ENCODE measurements at places on chromosomes 12 and 14.

DNA sequence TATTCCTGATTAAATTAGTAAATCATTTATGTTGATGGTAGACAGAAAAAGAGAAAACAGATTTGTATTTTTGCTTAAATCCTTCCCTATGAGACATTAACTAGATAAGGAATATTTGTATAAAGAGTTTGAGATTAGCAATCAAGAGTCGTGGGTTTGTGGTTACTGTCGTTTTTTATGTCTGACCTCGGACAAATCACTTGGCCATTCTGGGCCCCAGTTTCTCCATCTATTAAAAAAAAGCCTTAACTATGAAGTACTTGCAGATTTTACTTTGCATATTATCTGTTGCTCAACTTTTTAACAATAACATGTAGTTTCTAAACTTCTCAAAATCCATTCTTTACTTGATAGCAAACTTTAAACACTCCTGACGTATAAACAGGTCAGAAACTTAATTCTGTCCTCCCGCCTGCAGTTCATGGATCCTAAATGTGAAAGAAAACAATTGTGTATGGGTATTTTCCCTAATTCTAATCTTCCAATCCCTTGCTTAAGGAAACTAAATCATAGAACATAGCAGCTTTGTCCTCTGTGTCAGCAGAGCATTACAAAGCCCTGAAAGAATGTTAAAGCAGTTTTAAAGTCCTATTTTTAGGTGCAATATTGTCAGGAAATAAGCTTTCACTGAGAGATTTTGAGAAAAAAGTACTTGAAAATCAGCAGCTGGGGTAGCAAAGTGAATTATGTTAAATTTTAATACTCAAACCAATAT, 118.2 kb downstream of the GPR135 start:
- no peak for DNase-seq

- no peak for DNase-seq
Measured at GRCh38 chr12:106049105-106049504, 89.6 kb downstream of the NUAK1 start.

GRCh38 chr14:36675581-36675980, 13.9 kb downstream of the PAX9 start:
- no peak for DNase-seq

- DNase-seq, result no peak
Measured at GRCh38 chr14:95260537-95261361, 59.0 kb downstream of the CLMN start.

DNA sequence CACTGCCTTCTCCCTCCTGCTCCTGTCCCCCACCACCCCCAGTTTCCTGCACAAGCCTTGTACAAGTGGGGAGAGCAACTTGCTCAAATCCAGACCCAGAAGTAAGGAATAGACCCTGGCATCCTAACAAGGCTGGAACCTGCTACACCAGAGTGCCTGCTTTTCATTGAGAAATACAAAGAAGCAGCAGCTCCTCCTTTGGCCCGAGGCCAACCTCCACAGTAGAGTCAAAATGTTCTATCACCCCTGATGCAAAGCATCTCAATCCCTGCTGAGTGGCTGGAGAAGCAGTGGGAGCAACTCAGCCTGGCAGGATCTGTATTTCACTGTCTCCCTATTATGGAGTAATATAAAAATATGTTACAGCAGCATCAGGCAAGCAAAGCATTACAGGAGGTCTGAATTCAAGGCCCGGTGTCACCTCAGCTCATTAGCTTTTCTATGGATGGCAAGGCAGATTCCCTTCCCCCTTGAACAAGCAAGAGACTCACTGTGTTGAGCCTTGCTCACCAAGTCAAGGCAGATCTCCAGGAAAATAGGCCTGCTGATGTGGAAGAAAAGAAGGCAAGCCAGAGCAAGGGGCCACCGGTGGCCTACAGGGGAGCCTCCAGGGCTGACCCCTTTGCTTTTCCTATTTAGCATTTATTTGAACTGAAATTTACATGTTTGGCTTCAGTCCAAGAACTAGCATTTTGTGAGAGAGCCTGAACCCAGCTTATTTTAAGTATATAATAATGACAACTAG, 186.3 kb upstream of the EGLN3 start:
- DNase-seq, result no peak

- no peak for DNase-seq
Measured at GRCh38 chr12:27924350-27925135, 48.0 kb downstream of the PTHLH start.

DNA sequence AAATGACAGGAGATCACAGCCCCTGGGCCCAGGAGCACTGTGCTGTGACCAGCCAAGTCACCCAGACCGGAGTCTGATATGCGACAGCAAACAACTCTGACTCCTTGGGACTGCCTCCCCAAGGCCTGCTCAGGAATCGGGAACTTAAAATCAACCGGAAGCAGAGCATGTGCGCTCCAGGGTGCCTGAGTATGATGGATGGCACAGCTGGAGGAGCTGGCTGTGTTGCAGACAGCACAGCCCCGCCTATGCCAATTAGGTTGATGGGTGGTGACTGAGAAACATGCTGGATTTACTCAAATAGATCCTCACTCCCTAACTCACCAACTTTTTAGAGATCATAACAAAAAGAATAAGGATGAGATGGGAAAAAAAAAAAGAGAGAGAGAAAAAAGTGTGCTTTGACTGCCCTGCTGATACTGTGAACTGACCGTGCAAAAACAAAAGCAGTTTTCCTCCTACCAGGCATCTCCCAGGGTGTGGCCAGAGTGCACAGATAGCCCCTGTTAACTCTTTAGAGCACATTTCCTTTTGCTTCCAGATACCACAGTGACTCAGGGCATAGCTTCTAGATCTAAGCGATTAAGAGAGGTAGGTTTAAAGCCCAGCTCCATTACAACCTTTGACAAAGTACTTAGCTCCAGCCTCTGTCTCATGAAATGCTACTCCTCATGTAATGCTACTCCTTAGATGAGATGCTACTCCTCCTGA, 27.4 kb upstream of the STON2 start:
- DNase-seq, result no peak

DNA sequence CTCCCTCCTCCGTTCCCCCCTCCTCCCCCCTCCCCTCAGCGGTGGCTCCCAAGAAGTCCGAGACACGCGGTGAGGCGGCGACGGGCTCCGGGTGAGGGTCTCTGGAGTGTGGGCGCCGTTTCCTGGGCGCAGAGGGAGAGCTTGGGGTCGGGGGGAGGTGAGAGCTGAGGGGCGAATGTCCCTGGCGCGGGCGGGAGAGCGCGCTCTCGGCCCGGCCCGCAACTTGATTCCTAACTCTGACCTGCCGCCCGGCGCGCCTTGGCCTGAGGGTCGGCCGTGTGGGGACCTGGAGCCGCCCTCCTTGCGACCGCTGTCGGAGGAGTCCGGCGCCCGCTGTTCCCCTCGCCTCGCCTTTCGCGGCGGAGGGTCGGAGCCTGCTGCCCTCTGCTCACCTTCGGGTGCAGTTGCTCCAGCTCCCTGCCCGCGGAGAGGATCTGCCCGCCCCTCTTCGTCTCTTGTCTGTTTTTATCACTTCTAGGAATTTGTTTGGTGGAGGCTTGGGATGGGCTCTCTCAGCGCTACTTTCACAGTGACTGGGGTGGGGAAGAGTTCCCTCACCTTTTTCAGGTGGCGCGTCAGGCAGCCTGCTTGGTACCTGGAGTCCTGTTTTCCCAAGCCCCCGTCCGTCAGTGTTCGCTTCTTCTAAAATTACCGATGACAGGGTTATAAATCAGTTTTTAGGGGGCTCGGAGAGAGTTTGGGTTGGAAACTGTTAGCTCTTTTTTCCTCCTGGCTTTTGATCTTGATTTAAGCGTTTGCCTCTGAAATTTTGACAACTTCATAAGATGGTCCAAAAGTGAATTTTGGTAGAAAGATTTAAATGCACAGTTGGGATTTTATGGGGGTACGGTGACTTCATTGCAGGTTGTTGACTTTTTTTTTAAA, 495 bp downstream of the ADIPOR2 start:
- DNase-seq, result no peak

DNA sequence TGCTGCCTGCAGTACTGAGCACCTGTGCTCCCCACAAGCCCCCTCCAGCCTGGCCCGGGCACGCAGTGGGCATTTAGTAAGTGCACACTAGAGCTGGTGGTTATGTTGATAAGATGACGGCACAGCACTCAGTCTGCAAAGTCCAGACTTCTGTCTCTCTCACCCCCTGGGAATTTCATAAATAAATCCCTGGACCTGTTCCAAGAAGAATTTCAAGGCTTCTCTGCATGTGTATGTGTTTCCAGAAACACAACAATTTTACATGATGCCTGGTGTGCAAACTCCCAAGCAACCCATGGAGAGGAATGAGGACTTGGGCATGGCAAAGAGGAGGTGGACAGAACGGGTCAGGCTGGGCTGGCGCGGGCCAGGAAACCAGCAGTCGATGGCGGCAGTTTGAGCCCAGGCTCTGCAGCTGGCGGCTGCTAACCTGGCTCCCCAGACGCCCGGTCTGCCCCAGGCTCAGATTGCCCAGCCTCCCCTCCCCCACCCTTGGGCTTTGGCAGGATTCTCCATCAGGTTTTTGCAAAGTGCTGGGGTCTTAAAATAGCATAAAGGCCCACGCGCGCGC, 10.4 kb upstream of the ACVR1B start:
- DNase-seq, result no peak

- no peak for DNase-seq
Measured at GRCh38 chr12:26406391-26406790, 211.0 kb downstream of the SSPN start.

DNA sequence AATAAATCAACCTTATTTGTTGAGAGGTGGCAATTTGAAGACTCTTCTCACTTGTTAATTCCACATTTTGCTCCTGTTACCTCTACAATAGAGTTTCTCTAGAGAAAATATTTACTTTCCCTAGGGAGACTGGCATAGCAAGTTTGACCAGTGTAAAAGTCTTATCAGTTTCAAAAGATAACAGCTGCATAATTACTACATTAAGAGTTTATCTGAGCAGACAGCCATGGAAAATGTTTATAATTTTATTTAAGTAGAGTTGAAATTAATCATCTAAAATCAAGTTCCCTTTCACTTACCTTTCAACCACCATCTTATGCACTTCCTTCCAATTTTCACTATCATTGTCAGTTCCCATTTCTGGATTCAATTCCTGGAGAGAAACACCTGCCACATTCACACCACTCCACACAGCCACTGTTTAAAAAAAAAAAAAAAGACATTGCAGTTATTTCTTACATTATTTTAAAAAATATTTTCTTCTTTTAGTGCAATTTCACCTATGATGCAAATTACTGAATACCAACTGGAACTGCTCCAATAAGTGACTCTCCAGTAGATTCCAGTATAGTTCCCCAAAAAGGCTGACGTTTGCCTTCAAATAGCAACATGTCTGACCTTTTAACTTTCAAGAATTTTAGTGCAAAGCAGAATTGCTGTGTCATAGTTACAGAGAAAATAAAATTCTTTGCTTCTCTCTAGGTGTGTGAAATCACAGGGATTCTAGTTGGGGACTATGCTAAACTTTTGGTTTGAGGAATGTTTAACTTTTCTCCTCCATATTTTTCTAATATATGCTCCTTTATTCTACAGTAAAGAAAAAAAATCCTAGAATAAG, 19.4 kb downstream of the LDHB start:
- DNase-seq, result no peak

DNA sequence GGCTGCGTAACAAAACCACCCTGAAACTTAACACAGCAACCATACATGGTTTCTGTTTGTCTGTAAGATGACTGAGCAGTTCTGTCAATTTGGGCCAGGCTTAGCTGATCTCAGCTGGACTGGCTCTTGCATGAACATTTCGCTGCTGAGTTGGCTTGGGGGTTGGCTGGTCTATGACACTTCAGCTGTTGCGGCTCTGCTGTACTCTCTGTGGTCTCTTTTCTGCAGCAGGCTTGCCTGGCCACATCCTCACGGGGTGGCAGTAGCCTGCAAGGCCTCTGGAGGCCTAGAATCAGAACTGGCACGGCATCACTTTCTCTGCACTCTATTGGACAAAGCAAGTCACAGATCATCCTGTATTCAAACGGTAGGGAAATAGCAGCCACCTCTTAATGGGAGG, 216.2 kb downstream of the BCL11B start:
- DNase-seq, result peak; percentile 57

DNA sequence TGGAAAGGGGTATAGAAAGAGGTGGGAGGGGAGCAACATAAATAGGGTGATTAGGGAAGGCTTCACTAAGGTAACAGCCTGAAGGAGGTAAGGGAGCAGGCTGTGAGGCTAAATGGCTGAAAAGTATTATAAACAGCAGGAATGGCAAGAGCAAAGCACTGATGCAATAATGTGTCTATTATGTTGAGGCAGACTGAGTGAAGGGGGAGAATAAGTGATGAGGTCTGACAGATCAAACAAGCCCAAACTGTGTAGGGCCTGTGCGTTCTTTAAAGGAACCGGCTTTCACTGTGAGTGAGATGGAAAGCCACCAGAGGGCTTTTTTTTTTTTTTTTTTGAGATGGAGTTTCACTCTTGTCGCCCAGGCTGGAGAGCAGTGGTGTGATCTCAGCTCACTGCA, 6.7 kb upstream of the VCPKMT start:
- no peak for DNase-seq

- DNase-seq, result no peak
Measured at GRCh38 chr12:49022558-49023178, 4.1 kb upstream of the PRKAG1 start.

- DNase-seq, result no peak
Measured at GRCh38 chr12:96495841-96496545, 6.6 kb downstream of the CFAP54 start.

GRCh38 chr14:51869411-51870100, 9.1 kb downstream of the GNG2 start:
- peak; percentile 57 for DNase-seq

- no peak for DNase-seq
Measured at GRCh38 chr12:30687265-30687986, 8.2 kb downstream of the IPO8 start.

DNA sequence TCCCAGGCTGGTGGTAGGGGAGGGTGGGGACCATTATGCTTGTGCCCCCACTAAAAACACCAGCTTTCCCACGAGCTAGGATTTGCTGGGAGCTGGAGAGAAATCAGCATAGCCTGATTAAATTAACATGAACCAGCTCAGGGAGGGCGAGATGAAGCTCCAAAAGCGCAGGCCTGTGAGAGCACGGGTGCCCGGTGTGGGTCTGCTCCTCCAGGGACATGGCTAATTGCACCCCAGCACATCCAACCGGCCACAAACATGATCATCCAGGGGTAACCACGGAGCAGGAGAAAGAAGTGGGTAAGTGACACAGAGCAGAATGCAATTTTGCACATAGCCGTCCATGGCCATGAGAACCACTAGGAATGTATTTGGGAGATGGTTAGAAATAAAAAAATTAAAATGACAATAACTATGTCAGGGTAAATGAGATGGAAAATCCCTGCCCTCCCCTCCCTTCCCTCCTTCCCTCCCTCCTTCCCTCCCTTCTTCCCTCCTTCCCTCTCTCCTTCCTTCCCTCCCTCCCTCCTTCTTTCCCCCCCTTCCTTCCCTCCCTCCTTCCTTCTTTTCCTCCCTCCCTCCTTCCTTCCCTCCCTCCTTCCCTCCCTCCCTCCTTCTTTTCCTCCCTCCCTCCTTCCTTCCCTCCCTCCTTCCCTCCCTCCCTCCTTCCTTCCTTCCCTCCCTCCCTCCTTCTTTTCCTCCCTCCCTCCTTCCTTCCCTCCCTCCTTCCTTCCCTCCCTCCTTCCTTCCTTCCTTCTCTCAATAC, 26.9 kb downstream of the CLMN start:
- DNase-seq, result no peak

GRCh38 chr12:88015825-88016224, 13.4 kb downstream of the C12orf50 start:
- DNase-seq, result no peak

All from CD4-positive, alpha-beta T cell treated with Interleukin-1 beta for 1 hour (primary cell).